ENCODE measurements at places on chromosomes 11 and 22.

DNA sequence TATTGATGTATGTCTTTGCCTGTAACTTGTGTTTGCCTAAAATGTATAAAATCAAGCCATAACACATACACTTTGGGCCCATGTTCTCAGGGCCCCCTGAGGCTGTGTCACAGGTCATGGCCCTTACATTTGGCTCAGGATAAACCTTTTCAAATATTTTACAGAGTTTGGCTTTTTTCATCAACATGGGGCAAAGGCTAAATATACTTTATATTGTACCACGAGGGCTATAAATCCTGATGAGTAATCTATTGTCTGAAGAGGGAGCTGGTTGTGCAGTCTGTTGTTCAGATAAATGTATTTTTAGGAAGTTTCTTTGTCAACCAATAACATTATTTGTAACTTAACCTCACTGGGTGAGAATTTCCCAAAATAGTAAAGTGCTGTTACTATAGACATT, 404.6 kb upstream of the DDI1 start:
- no peak for DNase-seq

GRCh38 chr11:46696212-46696558, 4.2 kb downstream of the ARHGAP1 start:
- peak; percentile 89 for DNase-seq

DNA sequence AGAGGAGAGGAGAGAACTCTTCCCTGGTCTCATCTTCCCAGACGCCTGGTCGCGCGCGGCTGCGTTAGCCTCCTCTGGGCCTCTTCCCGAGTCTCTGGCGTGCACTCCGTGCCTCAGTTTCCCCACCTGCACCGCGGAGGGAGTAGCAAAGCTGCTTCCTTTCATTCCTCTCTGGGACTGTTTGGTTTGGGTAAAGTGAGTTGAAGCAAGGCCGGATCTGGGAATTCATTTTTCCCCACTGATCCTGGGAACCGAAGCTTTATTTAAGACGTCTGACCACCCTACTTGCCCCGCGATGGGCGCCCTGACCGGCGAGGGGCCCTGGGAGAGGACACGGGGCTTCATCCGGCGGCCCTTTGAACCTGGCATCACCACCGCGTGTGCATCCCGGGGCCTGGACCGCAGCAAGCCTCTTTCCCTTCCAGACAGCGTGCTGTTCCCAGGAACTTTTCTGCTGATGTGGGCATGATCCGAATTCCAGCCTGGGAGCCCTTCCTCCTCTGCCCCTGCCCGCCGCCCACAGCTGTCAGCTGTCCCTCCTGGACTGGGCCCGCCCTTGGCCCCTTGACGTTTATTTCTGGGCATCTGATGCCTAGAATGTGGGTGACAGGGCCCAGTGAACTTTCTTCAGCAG, 758 bp downstream of the LDLRAD3 start:
- DNase-seq, result no peak

DNA sequence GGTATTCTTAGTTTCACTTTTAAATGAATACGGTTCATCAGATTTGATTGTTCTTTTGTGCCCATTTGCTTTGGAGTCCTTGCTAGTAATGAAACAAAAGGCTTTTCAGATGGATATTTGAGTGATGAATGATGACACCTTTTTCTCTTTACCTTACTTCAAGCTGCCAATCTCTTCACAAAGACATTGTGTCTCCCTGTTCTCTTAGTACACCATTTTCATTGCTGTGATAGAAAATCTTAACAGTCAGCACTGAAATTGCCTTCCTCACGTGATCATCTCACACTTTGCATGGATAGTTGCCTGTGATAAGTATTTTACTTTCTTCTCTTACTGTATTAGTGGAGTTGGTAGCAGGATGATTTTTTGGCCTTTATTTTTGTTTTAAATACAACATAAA, 396.6 kb downstream of the NELL1 start:
- no peak for DNase-seq

GRCh38 chr11:43892851-43893250, 12.2 kb downstream of the ALKBH3 start:
- no peak for DNase-seq

DNA sequence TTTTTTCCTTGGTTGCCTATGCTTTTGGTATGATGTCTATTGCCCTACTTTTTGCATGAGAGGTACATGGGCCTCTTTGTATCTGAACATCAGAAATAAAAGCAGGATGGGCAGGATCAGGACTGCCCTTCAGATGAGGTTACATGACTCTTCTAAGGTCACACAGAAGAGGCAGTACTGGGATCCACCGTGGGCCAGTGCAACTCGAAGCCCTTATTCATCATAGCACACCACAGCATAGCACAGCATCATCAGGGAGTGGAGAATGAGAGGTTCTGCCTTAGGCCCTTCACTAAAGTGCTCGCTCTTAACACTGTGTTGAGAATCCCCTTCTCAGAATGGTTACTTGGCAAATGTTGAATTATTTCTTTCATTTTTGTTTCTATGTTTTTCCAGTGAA, 88.3 kb downstream of the C22orf31 start:
- DNase-seq, result no peak

GRCh38 chr11:61815790-61816735, 740 bp downstream of the FADS1 start:
- peak; percentile 54 for DNase-seq

DNA sequence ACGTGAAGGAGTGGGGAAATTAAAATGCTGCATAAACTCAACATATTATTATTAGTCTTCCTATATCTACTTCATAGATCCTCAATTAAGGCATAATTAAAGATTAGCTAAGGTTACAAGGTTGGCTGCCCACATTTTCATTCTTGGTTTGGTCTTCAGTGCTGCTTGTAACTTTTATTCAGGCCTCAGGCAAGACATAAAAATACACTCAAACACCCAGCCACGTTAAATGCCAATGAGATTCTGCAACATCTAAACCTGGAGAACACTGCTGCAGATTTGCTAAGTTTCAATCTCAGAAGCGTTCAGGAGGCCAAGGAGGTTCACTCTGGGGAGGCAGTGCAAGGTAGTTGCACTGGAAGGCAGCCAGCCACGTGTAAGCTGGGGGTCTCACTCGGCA, 358.7 kb upstream of the NARS2 start:
- no peak for DNase-seq

GRCh38 chr11:83695046-83695445, 408.9 kb upstream of the CCDC90B start:
- no peak for DNase-seq

GRCh38 chr11:44190883-44191230, 95.4 kb downstream of the EXT2 start:
- no peak for DNase-seq

DNA sequence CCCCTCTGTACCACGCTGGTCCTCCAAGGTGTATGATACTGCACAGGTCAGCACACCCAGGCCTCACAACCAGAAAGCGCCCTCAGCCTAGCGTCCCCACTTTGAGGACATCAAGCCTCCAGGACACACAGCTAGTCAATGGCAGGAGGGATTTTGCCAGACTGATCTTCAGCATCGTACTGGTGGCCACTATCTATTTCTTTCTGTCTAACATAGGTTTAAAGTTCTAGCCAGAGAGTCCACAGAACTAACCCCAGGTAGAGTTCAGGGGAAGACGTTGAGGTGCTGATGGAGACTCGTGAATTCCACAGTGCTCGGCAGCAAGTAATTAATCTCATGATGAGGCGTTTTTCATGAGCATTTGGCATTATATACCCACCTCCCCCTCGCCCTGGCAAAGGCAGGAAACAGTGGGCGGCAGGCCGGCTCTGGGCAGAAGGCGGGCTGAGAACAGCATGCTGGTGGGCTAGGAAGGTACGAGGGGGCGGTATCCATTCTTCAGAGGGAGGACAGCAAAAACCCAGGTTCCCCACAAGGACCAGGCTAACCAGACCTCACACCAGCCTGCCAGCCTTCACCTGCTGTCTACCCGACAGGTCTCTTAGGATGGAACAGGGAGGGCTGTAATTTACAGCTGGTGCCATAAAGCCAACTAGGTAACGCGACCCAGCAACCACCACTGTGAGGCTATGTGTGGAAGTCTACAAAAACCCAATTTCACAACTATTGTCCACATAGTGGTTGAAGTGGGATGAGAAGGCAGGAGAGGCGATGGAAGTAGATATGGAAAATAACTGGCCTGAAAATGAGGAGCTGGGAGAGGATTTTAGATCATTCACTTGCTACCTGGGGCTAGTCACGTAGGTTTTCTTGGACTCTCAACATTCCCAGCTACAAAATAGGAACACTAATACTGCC, 18.5 kb downstream of the MYH9 start:
- no peak for DNase-seq

DNA sequence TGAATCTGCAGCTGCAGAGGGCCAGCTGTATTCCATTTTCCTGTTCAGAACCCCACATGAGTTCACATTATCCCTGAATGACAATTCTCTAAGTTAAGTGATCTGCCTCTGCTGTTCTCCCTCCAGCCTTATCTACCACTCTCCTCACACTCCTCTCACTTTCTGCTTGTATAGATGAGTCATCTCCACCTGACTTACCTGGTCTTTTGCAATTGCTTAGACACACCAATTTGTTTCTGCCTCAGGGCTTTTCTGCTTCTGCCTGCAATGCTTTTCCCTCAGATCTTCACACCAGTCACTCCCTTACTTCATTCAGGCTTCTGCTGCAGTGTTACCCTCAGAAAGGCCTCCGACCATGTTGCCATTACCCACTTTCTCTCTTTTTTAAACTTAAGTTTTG, 118.1 kb downstream of the ATM start:
- DNase-seq, result no peak

GRCh38 chr22:21928048-21928447, 24.6 kb downstream of the PPM1F start:
- no peak for DNase-seq
